NCI-H146 (cell line): ENCODE measurements at places on chromosomes 12 and 14.

GRCh38 chr12:92506460-92506859, 196.3 kb upstream of the PLEKHG7 start:
- DNase-seq, result peak; percentile 12

- no peak for DNase-seq
Measured at GRCh38 chr12:122851820-122852219, 16.6 kb downstream of the HIP1R start.

DNA sequence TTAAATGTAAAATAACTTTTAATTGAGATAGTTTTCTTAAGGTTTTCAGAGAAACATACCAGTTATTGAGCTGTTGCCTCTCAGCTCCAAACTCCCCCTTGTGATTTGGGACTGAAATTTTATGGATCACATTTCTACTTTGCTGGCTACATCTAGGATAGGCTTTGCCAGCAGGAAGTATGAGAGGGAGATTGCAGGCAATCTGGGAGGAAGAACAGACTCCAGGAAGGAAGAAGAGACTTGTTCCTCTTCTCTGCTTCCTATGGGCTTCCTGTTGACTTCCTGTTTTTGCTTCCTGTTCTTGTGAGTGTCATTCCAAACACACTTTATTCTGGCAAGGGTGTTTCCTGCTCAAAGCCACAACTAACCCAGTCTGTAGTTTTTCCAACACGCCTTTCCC, 312.9 kb downstream of the ITPR2 start:
- DNase-seq, result no peak

GRCh38 chr12:82458101-82458500, 99.8 kb downstream of the METTL25 start:
- DNase-seq, result no peak

DNA sequence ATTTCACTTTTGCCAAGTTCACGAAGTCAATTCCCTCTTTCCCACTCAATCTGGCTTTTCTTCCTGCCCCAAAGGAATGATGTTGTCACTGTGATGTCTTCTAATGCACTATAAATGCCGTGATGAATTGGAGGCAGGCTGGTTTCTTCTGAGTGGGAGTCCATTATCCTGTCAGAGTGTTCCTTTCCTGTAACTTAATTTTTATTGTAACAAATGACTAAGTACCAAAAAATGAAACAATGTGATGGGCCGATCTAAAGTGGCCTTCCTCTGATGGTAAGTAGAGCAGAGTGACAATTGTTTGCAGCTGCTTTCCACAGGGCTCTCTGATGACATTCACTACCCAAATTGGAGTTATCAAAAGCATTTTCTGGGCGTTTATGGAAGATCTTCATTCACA, 22.2 kb downstream of the TMEM30B start:
- DNase-seq, result no peak

DNA sequence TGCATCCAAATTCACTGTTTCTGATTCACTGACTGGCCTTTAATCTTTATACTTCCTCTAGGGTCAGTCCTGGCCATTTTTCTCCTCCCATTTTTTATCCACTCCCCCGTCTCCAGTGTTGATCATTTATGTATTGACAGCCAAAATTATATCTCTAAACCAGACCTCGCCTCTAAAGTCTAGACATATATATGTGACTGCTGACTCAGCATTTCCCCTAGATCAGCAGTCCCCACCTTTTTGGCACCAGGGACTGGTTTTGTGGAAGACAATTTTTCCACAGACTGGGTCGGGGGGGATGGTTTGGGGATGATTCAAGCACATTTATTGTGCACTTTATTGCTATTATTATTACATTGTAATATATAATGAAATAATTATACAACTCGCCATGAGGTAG, 88.3 kb upstream of the DAAM1 start:
- no peak for DNase-seq

DNA sequence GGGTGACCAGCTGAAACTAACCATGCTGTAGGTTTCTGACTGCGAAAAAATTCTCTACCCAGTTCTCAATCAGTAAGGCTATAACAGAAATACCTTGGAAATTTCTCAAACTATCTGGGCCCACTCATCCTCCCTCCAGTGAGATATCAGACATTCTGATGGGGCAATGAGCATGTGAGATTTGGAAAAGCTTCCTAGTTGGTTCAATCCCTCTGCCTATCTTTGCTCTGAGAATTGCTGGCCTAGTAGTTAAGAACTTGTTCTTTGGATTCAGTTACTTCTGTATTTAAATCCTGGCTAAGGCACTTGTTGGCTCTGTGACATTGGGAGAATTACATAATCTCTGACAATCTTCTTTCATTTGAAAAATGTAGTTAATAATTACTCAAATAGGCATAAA, 119.4 kb downstream of the SLC15A5 start:
- DNase-seq, result no peak

- DNase-seq, result no peak
Measured at GRCh38 chr14:95496111-95496681, 20.3 kb downstream of the SYNE3 start.

DNA sequence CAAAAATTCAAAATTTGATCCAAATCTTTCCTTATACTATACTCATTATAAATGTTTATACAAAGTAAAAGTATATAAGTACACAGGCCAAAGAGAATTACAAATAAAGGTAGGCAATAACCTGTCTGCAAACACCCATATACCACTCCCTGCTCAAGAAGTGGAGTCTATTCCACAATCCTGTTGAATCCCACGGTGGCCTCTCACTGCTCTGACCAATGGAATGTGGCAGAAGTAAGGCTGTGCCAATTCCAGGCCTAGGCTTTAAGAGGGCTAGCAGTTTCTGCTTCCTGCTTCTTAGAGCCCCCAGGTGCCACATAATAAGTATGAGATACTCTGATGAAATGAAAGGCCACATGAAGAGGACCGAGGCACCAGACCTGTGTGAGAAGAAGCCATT, 79.8 kb upstream of the CFL2 start:
- DNase-seq, result no peak

- DNase-seq, result no peak
Measured at GRCh38 chr14:99133636-99134515, 138.1 kb downstream of the BCL11B start.

DNA sequence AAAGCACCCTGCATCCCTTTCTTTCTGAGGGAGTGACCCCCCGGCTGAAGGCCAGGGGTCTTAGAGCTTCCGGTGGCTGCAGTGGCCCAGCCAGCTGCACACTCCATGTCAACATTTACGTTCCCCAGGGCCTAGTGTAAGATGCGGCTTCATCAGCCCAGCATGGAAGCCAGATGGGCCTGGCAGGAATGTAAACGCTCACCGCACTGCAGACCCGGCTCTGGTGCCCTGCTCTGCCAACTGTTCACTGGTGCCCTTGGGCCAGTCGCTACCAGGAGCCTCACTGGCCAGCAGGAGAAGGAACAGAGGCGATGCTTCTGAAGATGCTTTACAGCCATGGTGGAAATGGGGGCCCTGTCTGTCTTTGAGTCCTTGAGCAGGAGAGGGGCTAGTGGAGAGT, 8.6 kb upstream of the TMEM119 start:
- no peak for DNase-seq

DNA sequence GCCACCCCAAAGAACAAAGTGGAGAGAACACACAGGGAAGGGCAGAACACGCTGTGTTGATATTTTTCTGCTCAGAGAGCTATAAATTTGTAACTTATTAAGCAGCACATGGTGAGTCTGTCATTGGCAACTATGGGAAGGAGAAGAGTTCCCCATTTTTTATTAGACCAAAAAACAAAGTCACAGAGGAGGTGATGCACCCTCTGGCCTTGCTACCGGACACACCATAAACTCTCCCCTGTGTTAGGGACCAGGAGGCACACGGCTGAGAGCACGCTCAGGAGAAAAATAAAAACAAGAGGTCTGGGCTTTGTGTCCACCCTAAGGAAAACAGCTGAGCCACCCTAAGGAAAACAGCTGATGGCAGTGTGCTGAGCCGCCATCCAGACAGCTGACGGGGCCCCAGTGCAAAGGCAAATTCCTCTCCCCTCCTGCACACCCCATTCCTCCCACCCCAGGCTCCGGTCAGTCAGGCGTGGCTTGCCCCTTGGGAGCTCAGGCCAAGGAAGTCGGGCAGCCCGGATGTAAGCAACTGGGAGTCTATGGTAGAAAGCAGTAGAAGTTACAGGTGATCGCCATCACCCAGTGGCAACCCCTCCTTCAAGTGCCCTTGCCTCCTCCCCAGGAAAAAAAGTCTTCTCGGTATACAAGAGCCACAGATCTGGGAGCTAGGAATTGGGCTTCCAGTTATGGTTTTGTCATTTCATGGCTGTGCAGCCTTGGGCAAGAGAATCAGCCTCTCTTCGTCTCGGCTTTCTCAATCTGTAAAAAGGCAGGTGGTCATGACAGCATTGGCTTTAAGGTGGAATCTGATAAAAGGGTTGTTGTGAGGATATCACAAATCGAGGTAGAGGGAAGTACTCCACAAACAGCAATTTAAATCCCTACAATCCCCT, 2.4 kb downstream of the PXN start:
- no peak for DNase-seq

DNA sequence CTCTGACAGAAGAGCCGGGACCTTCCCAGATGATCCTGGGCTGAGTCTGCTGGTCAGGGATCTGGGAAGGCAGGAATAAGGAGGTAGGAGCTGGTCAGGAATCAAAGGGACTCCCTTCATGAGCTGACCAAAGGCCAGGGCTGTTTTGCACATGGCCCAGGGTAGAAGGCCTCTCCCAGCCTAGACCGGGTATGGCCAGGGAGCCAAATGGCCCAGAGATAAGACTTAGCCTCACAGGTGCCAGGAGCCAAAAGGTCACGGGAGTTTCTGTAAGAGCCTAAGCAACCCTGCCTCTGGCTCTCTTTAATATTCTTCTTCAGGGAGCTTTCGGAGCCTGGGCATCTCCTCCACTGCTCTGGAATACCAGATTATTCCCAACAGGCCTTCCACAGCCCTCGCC, 191.3 kb upstream of the PWP1 start:
- DNase-seq, result no peak

DNA sequence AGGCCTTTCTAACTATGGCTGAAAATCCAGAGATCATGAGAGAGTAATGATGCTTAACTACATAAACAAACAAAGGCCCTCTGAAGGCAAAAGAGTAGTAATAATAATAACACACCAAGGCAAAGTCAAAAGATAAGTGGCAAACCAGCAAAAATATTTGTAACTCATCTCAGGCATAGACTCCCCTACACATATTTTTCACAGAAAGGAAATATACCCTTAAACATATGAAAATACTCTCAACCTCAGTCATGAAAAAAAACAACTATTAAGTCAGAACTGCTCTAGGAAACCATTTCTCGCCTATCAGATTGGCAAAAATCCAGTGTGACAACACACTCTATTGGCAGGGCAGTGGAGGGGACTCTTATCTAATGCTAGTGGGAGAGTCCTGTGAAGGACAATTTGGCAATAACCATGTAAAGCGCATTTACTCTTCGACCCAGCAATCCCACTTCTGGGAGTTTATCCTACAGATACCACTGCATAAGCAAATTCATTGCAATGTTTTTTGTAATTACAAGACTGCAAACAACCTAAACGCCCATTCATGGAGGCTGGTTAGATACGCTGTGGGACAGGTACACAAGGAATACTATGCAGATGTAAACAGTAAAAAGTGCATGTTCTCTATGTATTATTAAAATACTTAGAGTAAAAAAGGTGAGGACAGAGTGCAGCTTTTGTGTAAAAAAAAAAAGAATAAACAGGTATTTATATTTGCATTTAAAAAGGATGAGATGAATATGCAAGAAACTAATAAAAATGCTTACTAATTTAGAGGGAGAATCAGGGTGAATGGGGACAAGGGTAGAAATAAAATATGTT, 26.0 kb upstream of the IL22 start:
- no peak for DNase-seq

- no peak for DNase-seq
Measured at GRCh38 chr14:60085085-60085484, 6.6 kb upstream of the PCNX4 start.

- no peak for DNase-seq
Measured at GRCh38 chr12:81779216-81779615, 20.1 kb upstream of the PPFIA2 start.

DNA sequence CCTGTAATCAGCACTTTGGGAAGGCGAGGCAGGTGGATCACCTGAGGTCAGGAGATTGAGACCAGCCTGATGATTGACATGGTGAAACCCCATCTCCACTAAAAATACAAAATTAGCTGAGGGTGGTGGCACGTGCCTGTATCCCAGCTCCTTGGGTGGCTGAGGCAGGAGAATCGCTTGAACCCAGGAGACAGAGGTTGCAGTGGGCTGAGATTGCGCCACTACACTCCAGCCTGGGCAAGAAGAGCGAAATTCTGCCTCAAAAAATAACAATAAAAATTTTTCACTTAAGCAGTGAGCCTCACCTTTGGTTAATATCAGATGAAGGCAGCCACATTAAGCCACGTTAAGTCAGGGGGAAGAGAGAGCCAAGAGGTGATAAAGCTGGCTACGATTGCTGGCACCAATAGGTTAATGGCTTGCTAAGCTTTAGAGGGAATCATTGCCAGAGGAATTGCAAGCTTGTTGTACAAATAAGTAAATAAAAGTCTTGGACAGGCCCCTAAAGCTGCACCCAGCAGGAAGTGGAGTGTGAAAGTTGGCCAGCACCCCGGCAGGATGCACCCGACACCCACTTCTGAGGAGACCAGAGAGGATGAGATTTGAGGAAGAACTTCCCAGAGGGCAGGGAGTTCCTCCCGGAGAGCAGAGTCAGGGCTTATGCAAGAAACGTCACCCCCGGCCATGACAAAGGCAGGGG, 41.3 kb upstream of the TESC start:
- no peak for DNase-seq

DNA sequence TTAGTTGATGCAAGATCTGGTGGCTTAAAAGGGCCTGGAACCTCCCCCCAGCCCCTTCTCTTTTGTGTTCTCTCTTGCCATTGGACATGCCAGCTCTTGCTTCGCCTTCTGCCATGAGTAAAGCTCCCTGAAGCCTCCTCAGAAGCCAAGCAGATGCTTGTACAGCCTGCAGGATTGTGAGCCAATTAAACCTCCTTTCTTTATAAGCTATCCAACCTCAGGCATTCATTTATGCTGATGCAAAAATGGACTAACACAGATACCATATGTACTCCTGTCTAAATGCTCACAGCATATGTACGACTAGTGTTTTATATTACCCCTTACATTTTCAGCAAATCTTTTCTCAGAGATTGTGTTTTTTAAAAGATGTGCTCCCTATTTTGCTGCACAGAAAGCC, 26.7 kb downstream of the CLEC1A start:
- DNase-seq, result no peak

DNA sequence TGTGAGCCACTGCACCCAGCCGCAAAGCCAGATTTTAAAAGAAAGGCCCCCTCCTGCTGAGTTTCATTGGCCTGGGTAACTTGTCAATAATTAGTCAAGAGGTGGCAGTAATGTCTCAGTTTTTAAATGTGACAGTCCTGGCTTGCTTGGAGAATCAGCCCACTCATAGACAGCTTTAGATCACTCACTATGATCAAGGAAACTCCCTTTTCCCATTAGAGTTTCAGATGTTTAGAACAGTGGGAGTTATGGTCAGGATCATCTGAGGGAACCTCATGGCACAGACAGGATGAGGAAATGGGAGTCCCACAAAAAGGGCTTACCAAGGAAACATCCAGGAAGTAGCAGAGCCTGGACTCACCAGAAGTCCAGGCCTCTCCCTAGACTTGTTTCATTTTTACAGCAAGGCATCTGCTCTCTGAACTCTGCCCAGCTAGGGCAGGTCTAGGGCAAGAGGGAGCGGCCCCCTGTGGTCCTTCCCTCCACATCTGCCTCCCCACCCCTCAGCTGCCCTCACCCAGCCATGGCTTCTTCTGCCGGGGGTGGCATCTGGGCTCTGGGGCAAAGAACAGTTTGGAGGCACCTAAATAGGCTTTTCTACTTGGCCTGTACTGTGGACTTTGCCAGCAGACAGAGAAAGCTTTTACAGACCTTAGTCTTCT, 11.2 kb downstream of the BCL2L14 start:
- DNase-seq, result peak; percentile 73
